ENCODE measurements at places on chromosomes 3 and 15.

- no peak for DNase-seq
Observed at GRCh38 chr3:152457500-152458375, 189.0 kb downstream of the MBNL1 start.

GRCh38 chr15:31434588-31435260, 108.1 kb downstream of the KLF13 start:
- peak; percentile 93 for DNase-seq

DNA sequence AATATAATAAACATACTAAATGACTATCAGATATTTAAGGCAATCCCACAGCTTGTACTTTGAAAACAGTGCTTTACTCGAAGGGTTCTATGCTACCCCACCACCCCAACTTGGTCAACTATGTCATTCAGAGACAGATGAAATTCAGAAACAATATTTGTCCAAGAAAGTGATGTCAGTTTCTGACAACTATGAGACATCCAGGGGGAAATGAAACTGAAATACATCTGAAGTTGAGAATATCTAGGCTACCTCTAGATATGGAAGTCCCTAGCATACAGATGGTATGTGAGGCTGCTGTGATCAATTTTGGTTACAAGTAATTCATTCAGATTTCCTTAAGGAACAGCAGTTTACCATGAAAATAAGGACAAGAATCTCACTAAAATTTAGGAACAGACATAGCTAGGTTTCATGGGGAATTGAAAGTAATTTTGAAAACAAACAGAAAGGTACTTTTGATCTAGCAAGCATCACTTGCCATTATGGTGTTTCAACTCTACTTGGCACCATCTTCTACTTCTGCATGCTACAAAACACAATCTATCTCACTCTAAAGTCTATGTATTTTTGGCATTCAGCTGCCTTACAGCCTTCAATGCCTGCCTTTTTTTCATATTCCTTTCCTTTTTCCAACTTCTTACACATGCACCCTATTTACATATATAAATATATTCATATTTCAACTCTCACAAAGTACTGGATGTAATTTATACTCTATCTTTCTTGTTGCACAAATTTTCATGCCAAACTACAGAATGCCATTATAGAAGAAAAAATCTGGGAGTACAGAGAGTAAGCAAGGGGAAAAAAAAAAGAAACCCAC, 21.7 kb downstream of the ATG3 start:
- DNase-seq = no peak

- peak; percentile 63 for DNase-seq
Observed at GRCh38 chr3:72756900-72757299, 91.3 kb downstream of the SHQ1 start.

- DNase-seq = no peak
Observed at GRCh38 chr3:71956069-71956340, 171.1 kb upstream of the PROK2 start.

DNA sequence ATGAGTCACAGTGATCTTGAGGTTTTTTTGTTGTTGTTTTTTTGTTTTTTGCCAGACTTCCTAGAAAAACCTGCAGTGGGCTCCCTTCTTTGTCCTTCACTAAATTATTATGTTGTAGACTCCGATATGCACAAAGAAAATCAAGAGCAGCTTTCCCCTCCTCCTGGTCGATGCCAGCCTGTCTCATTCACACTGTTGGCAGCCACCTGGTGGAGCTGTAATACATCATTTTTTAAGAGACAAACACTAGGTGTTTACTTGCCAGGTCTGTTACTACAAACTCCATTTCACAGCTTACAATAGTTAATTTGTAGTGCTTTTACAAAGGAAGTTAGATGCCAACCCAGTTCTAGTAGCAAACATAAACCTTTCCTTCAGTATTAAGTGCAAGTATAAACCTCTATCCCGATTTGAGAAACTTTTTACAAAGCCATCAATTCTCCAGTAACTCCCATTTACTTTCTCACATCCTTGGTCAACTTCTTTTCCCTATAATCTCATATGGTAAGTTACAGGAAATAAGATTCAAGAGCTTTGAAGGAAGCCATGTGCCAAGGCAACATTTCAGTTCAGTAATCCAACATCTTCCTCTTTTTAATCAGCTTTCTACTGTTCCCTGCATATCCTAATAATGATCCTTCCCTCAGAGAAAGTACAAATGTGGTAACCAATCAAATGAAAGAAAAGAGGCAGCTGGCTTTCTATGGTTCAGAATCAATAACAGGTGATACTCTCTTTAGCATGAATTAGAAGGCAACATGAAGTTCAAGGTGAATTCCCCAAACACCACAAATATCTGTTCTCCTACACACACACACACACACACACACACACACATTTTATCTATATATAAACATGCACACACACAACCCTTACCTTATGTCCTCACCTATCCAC, 14.0 kb downstream of the AAGAB start:
- DNase-seq = peak; percentile 48

DNA sequence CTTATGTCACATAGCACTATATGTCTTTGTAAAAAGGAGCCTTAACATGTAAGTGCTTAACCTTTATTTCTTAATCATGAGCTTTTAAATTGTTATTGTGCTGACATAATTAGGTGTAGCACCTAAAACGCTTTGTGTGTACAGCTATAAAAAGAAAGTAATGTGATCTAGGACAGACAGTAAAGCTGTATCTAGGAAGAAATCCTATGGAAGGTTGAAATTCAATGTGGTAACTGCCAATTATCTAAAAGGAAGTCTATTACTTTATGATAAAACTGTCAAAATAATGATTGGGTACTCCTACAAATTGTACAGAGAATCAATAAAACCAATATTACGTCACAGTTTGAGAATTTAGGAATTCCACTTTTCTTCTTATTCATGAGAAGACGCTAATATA, 87.9 kb downstream of the CDIN1 start:
- DNase-seq = no peak

Data from activated CD4-positive, alpha-beta T cell treated with anti-CD3 and anti-CD28 coated beads for 36 hours (primary cell).